CD4-positive, alpha-beta T cell treated with Interleukin-17A for 1 hour (primary cell): ENCODE measurements at places on chromosomes 4 and X.

DNA sequence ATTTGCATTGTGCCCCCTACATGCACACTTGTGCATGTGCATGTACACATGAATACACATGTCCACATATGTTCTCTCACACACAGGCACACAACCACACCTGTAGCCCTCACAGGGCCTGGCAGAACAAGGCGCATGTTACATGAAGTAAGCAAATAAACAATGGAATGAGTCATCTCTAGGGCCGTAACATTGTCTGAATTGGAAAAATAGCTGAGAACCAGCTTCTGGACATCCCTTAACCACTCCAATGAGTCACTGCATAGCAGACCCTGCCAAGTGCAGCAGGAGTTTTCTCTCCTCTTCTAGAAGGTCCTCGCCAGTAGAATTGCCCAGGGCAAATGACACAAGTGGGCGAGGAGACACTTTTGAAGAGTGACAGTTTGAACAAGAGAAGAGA, 66.1 kb downstream of the MAGEA10 start:
- no peak for DNase-seq

- DNase-seq = no peak
Measured at GRCh38 chr4:42781315-42781714, 111.2 kb upstream of the GRXCR1 start.

DNA sequence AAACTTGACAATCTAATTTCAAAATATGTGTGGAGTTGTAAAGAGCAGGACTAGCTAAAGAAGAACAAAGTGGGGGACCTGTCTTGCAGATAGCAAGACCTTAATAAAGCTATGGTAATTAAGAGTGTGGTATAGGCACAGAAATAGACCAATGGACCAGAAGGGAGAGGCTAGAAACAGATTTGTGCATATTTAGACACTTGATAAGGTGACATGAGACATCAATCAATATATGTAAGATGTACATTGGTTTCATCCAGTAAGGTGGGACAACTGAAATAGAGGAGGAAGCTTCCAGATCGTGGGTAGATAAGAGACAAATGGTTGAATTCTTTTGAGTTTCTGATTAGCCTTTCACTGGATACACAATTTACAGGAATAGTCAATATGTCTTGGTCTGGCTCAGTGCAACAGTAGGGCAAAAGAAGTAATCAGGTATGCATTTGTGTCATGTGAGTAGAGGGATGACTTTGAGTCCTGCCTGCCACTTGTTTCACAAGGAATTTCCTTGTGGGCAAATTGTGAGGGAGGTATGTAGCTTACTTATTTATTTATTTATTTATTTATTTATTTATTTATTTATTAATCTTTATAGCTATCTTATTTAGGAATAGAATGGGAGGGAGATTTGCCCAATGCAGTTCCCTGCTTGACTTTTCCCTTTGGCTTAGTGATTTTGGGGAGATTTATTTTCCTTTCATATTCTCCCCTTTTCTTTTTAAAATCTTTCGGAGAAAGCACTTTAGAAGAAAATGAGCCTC, 7.2 kb upstream of the MPP1 start:
- DNase-seq = no peak

DNA sequence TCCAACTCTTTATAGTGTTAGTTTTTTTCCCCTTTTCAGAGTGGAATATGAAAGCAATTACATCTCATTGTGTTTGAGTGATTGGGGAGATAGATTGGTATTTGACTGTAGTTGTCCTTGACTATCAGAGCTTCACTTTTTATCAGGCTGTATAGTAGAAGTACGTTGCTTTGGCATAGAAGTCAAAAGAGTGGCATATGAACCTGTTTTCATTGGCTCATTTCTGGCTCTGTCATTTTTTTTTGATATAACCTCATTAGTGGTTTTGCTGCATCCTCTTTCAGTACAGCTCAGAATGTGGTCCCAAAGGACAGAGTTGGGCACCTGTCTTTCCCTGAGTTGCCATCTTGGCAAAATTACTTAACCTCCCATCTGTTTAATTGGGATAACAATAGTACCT, 1.4 kb downstream of the TMA16 start:
- DNase-seq = peak; percentile 32

GRCh38 chr4:38759113-38759789, 23.5 kb downstream of the TLR10 start:
- peak; percentile 75 for DNase-seq
